T-helper 17 cell (primary cell): ENCODE measurements at places on chromosomes 7 and 10.

GRCh38 chr10:97481071-97481470 is 17.2 kb downstream of the MMS19 start:
- no peak for DNase-seq

GRCh38 chr10:83373671-83374070 is 765.6 kb upstream of the GHITM start:
- no peak for DNase-seq

DNA sequence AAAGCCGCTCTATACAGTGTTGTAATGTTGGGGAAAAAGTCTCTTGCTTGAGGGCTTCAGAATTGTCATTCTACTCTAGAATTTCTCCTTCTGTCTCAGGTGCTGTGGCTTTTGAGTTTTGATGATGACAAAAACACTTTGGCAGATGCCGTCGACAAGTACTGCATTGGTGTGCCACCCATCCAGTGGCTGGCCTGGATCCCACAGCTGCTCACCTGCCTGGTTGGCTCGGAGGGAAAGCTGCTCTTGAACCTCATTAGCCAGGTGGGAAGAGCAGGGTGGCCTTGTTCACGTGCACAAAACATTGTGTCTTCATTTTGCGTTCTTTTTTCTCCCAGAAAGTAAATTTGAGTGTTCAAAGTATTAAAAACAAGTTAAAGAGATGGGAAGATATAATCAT is 112.0 kb downstream of the TRRAP start:
- DNase-seq = no peak

- no peak for DNase-seq
Observed at GRCh38 chr7:78968951-78969350, 484.5 kb downstream of the MAGI2 start.

DNA sequence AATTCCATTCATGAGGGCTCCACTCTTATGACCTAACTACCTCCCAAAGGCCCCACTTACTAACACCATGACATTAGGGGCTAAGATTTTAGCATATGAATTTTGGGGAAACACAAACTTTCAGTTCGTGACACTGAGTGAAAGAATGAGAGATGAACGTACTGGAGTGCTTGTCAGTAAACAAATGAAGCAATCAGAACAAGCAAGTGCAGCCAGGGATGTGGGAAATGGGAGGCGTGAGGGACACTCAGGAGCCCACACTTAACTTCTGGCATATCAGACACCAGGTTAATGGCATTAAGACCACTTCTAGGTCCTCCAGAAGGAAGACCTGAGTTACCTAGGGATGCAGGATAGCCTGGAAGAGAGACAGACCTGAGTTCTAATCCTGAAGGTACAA is 2.3 kb upstream of the MDFIC start:
- no peak for DNase-seq

DNA sequence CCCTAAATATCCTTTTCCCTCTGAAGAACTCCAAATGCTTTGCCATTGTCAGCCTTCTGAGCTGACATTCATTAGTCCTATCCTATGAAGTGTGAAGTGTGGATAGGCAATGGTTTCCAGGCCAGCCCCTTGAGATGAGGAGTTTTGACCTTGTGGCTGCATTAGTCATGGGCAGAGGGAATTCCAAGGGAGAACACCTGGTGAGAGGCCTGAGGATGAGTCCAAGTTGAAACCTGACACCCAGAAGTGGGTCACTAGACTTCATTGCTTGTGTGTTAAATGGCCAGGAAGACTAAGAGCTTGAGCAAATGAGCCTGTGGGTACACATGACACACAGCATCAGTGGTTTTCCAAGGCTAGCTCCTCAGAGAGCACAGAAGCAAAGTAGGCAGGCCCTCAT is 260.8 kb downstream of the SKAP2 start:
- DNase-seq = no peak

- no peak for DNase-seq
Observed at GRCh38 chr7:44112231-44112996, 8.3 kb downstream of the AEBP1 start.

DNA sequence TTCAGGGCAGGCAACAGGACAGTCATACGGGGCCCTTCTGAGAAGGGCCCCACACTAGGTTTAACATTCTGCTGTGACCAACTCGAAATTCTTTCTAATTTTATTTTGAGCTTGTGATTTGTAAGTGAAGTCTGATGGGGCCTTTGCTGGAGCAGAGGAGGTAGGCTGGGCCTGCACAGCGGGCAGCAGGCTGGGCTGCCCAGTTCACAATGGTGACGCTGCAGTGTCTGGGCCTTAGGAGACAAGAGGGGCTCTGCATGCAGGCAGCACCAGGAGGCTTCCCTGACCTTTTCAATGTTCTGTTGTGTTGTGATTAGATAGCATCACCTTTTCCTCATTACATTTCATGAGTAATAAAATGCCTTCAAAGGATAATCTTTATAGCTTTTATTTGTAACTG is 175.1 kb downstream of the CXCL12 start:
- no peak for DNase-seq
